ENCODE measurements at places on chromosomes 7 and 10.
A peak's percentile ranks its signal among the peaks of the same experiment; 100 is the strongest.

GRCh38 chr7:27185013-27185853 lies at the start of gene HOXA11:
Gene HOXA11, minus strand, starts transcription at chr7:27185232. Its CDS starts 88 bp downstream, at chr7:27185144.
- DNase-seq: no peak

GRCh38 chr7:150322833-150323681 lies at the start of the genes ACTR3C and LRRC61:
Gene ACTR3C, minus strand, starts transcription at chr7:150323545. Its CDS starts 28,249 bp downstream, at chr7:150295296.
Gene LRRC61, plus strand, starts transcription at chr7:150323355. Its CDS starts 13,507 bp downstream, at chr7:150336862.
- DNase-seq: no peak

GRCh38 chr10:4749271-4749574 lies 76.8 kb upstream of the AKR1E2 start:
- no peak for DNase-seq

GRCh38 chr7:21159506-21159905 lies 268.4 kb upstream of the SP4 start:
- DNase-seq: no peak

GRCh38 chr10:6678211-6678803 lies 98.2 kb upstream of the PRKCQ start:
- DNase-seq: peak; percentile 49

GRCh38 chr7:134943785-134944400 lies 42.4 kb upstream of the AGBL3 start:
- DNase-seq: no peak

- no peak for DNase-seq
These were observed 87.3 kb upstream of the DIP2C start for GRCh38 chr10:776772-777171.

GRCh38 chr7:113197274-113197673 lies 78.9 kb upstream of the SMIM30 start:
- DNase-seq: peak; percentile 44

DNA sequence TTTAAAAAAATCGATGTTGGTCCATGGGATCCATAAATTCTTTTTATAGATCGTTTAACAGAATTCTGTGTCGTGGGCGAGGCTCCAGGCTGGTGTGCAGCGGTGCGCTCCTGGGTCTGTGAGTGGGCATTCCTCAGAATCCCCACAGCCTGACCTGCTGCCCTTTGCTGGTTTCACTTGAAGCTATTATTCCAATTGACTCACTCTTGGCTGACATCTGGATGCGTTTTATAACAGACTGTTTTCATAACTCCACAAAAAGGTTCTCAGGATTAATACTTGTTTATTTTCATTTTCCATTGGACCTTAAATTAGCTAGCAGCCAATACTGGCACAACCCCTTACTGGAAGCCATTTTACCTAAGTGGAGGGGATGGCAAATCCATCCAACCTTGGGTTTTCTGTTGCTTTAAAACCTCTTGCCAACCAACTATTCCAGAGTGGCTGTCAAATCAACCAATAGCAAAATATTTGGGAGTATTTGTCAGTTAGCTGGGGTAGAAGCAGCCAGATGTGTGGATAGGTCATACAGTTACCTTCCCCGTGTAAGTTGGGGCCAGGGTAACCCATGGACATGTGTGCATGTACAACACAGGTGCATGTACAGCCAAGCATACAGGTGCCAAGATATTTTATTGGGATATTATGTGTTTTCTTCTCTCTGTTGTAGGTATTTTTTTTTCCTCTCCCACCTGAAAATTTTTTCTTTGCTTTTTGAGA lies 160.7 kb upstream of the ZNF32 start:
- peak; percentile 78 for DNase-seq

GRCh38 chr10:100791369-100792058 lies 46.1 kb downstream of the PAX2 start:
- no peak for DNase-seq

GRCh38 chr10:58648131-58648530 lies 135.5 kb downstream of the BICC1 start:
- DNase-seq: no peak

GRCh38 chr10:51743146-51743545 lies 43.8 kb upstream of the CSTF2T start:
- DNase-seq: peak; percentile 22

DNA sequence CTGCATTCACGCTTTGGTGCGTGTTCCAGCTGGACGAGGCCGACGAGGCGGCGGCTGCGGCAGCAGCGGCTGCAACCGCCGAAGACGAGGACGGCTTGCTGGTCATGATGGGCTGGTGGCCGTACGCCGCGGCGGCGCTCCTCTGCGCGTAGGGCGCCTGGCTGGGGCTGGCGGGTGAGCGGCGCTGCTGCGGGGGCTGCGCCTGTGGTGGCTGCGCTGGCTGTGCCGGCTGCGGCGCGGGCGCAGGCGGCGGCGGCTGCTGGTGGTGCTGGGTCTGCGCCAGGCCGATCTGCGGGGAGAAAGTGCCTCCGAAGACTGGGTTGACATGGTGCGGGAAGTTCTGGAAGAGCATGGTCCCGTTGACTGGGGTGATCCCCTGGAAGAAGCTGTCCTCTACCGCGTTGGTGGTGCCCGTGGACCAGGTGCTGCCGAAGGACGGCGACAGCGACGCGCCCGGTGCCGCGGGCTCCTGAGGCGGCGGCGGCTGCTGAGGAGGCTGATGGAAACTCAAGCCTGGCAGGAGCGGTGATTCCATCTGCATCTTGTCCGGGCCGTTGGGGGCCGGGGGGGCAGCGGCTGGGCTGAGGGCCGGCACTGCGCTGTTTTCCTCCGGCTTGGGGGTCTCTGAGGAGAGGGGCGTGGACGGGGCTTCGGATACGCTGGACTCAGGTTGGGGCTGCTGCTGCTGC lies 51.1 kb downstream of the CPEB3 start:
- peak; percentile 37 for DNase-seq

DNA sequence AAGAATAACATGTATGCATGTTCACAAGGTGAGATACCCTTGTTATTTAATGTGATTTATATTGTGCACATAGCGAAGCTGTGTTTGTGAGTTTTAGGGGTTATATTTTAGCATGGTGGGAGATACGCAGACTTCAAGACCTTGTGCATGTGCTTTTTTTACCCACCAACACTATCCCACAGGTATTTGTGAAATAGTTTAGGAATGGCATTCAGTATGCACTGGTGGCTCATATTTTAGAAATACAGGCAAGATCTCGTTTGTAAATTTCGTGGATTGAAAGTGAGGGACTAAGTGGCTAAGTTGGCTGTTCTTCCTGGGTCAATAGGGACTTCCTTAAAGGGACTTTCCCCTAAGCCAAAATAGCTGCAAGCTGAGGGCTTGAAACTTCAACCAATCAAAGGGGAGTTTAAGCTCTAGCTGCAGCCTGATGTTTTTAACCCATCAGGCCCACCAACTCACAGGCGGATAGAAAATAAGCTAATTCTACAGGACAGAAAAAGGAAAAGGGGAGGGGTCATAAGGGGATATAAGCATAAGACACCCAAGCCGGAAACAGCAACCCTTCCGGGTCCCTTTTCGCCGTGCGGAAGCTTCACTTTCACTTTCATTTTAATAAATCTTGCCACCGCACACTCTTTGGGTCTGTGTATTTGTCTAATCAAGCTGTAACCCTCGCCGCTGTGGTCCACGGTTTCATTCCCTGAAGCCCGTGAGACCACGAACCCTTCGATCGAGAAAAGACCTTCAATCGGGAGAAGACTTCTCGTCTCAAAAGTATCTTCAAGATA lies 291.0 kb downstream of the GPR158 start:
- DNase-seq: peak; percentile 68

DNA sequence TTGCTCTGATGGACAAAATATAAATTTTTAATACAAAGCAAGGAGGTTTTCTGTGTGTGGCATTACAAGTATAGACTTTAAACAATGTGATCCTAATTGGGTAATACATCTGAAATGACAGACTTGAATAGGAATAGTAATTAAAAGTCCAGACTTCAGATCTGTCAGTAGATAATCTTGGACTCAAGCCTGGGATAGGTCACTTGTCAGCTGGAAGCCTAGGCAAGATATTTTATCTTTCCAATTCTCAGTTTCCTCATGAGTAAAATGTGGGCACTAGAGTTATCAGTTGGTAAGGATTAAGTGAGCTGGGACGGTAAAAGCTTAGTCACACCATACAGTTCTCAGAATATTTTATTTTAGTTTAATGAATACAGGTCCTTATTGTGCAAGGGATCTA lies 10.4 kb upstream of the ZMYND11 start:
- no peak for DNase-seq

- no peak for DNase-seq
These were observed 90.0 kb downstream of the JCAD start for GRCh38 chr10:29969255-29970011.

DNA sequence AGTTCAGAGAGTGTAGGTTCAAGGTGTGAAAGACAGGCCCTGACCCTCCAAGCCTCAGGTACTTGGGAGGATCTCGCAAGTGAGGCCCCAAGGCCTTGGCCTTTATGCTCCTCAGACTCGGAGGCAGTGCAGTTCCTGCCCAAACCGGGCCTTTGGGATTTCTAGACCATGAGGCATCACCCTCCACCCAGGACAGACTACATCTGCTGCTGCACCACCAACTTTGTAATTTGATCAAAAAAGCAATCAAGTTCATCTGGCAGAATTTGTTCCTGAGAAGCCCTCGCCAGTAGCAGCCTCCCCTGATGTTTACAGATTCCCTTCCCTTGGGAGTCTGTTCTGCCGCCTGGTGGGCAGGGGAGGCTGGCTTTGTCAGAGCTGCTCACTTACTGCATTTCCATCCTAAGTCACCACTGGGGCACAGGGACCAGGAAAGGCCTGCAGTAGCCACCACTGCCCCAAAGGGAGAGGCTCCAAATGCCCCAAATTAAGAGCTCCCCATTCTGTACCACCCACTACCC lies 2.1 kb downstream of the CAMK2G start:
- DNase-seq: no peak

DNA sequence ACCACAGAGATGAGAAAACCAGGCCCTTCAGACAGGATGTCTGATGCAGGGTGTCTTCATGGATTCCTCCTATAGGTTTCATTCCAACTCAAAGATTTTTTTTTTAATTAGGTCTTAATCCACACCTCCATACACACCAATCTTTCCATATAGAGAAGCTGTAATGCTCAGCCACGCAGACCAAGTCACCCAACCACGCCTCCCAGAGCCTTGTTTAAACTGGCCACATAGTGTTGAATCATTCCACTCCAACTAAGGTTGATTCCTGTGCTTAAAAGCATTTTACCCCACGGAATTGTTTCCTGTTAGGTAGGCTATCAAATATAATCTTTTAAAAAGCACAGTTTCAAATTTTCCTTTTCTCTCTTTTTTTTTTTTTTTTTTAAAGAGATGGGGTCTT lies 153.6 kb downstream of the TYW1B start:
- DNase-seq: no peak

- no peak for DNase-seq
These were observed 15.1 kb downstream of the TRUB1 start for GRCh38 chr10:114953047-114953446.

DNA sequence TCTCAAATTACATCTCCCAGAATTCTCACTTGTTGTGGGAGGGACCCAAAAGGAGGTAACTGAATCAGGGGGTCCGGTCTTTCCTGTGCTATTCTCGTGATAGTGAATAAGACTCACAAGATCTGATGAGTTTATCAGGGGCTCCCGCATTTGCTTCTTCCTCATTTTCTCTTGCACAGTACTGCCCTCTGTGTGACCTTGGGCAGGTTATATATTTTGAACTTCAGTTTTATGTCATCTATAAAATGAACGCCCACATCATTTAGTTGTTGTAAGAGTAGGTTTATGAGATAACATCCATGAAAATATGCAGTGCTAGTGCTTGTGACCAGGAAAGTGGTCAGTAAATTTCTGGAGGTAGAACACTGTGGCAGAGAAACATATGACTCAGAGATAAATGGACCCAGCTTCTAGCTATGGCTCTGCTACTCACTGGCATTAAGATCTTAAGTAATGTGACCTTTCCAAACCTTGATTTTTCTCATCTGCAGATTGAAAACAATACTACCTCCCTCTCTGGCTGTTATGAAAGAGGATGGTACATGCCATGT lies 44.3 kb downstream of the SCRN1 start:
- DNase-seq: no peak

DNA sequence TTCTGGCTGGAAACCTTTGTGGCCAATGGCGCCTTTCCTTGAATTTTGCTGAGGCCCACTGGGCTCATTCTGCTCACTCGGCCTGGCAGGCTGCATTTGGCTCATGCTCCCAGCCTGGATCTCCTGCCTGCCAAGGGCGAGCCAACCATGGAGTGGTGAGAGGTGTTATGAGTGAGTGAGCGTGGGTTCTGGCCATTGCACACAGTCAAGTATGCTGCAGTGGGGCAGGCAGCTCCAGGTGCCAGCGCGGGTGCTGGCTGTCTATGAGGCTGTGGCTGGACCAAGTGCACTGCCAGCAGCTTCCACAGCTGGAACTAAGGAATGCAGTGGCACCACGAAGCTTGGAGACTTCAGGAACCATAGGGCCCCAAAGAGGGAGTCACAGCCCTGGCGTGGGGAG lies 42.2 kb upstream of the TUBB8 start:
- no peak for DNase-seq

GRCh38 chr10:96673318-96674099 lies 46.8 kb downstream of the PIK3AP1 start:
- peak; percentile 25 for DNase-seq

DNA sequence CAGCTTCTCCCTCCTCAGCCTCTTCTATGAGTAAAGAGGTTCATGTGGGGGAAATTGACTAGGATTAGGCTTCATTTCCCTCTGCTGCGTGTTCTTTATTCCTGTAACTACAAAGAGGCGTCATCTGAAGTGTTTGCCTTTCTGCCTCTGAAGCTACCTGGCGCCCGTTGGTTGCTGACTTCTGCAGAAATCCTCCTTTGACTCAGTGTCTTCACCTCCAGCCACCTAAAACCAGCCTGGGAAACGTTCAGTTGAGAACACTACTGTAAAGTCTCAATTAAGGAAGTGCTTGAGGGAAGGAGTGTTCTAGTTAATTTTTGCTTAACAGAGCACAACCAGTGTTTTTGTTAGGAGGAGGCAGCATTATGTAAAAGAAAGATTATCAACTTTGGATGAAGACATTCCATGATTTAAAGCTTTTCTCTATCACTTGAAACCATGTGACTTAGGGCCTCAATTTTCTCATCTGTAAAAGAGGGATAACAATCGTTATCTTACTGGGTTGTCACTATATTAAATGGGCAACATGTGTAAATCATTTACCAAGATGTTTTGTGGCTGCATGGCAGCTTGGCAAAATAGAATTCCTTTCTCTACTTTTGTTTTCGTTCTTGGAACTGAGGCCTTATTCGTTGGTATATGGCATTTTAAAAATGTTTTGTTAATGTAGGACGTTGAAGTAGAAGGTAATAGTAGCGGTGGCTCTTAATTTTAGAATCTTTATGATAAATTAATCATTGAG lies 642.9 kb downstream of the SDK1 start:
- no peak for DNase-seq

DNA sequence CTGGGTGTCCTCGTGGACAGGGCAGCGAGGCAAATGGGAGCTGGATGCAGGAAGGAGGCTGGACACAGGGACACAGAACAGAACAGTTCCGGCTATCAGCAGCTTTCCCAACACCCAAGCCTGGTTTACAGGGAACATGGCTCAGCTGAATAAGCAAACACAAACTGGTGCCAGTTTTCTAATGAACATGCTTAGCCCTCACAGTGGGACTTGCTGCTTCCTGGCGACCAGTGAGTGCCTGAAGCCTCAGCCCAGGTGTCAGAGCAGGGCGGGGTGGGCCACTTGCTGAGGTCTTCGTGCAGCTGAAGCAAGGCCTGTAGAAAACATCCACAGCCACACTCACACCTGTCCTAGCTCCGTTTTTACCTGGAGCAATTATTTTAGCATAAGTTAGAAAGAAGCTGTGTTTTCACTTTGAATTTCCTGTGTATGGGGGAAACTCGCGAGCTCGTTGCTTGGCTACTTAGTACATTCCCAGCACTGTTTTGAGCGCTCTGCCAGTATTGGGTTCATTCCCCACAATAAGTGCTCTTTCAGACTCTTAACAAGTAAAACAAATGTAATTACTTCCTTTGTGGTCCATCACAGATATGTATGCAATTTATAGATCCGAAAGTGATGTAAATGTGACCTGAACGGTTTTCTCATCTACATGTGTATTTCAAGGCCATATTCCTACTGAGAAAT lies 261.2 kb upstream of the SHH start:
- no peak for DNase-seq

All from myocyte (in vitro differentiated cells).